ENCODE measurements at places on chromosomes 7 and 10.

GRCh38 chr7:77427996-77428603 is 12.0 kb upstream of the GSAP start:
- DNase-seq = no peak

- DNase-seq = no peak
These were observed 39.5 kb downstream of the RSU1 start for GRCh38 chr10:16777473-16778370.

GRCh38 chr7:156064971-156065386 is 252.7 kb upstream of the SHH start:
- no peak for DNase-seq

DNA sequence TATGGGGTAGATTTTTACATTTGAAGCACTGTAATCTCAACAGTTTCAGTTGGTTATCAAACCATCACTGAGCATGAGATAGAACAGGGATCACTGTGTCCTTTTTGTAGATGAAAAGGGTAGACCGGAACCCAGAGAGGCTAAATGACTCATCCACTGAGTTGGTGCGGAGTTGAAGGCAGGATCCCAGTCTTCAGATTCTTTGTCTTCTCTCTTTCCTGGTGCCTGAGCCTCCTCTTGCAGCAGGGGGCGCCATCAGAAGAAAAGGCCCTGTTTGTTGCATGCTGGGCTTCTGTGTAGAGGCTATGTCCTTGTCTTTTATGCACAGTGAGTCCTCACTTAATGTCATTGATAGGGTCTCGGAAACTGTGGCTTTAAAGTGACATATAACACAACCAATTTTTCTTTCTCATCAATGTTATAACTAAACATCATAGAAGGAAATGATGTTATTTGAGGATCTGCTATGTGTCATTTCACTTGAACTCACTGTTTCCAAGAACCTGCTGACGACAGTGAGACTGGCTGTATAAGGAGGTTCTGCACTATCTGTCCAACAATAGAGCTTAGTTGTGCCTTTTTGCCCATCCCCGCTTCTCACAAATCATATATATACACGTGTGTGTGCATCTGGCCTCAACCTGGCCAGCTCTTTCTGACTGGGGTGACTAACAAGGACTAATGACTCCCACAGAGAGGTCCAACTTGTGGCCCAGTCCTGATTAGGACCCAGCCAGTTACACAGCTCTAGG is 14.3 kb downstream of the ZNF282 start:
- DNase-seq = no peak

- DNase-seq = no peak
These were observed 32.1 kb upstream of the NMT2 start for GRCh38 chr10:15200626-15201025.

GRCh38 chr7:159126311-159127260 is 18.1 kb downstream of the VIPR2 start:
- peak; percentile 8 for DNase-seq

All from omental fat pad (tissue), 4 donors.